ENCODE measurements at places on chromosomes 5 and 9.

GRCh38 chr9:36895744-36896260 lies 138.3 kb downstream of the PAX5 start:
- no peak for DNase-seq

DNA sequence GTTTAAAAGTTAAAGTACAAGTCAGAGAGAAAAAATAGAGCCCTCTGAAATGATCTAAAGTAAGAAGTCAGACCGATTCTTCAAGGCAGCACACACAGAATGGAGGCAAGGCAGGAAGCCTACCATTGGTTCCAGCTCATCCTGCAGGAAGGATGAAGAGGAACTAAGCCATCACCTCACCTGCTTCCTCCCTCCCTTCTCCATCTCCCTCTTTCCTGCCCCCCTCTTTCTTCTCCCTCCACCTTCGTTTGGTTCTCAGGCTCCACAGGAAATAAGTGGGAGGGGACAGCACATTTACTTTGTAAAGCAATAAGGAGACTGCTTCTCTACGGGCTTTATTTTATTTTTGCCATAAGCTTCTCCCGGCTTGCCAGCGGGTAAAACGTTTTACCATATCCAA lies 213.4 kb downstream of the TRIM32 start:
- no peak for DNase-seq

DNA sequence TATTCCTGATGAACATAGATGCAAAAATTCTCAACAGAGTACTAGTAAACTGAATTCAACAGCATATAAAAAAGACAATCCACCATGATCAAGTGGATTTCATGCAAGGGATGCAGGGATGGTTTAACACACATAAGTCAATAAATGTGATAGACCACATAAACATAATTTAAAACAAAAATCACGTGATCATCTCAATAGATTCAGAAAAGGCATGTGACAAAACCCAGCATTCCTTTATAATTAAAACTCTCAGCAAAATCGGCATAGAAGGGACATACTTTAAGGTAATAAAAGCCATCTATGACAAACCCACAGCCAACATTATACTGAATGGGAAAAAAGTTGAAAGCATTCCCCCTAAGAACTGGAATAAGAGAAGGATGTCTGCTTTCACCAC lies 166.9 kb upstream of the TRIM32 start:
- DNase-seq, result no peak

GRCh38 chr9:4382722-4383317 lies 83.0 kb upstream of the GLIS3 start:
- no peak for DNase-seq

DNA sequence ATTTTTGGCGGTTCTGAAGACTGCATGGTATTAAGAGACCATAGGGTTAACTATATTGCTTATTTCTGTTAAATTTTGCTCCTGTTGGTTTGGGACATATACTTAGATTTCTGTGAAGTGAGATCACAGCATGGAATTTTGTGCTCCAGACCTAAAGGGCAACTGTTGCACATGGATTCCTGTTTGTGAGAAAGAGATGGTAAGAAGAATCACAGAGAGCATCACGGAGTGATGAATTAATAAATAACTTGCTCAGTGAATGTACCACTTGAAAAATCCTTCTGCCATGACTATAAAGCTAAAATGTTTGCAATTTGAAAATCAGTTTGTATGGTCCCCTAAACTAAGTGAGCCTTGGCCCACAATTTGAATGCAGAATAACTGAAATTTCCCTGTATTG lies 4.5 kb downstream of the PSAT1 start:
- DNase-seq, result no peak

DNA sequence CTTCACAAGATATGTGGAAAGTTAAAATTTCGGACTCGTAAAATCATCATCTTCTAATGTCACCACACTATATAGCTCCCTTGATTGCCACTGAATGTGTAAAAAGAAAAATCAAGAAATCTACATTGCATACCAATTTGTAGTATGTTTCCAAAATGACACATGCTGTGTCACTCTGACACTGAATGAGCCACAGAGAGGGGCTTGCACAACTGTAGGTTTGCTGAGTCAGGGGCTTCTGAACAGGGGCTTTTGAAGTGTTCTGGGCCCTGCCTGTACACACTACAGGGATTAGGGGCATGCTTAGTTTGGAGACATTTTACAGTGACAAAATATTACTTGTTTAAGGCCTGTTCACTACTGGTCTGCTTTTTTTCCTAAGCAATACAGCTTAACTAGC lies 234.4 kb upstream of the GRAMD2B start:
- DNase-seq, result no peak

DNA sequence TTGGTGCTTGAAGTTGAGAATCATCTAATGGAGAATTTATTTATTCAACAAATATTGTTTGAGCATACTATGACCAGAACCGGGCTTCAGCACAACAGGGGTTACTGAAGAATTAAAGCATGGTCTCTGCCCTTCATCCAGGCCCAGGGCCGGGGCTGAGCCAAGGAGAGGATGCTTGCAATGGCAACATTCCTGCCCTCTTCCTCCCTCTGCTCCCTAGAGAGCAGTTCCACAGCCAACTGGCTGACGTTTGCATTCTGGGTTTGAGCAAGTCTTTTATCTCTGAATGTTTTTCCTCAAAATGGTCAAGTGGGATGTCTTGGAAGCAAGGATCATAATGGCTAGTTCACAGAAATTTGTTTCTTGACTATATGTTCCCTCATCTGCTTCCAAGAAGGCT lies 80.7 kb downstream of the GLDC start:
- no peak for DNase-seq

DNA sequence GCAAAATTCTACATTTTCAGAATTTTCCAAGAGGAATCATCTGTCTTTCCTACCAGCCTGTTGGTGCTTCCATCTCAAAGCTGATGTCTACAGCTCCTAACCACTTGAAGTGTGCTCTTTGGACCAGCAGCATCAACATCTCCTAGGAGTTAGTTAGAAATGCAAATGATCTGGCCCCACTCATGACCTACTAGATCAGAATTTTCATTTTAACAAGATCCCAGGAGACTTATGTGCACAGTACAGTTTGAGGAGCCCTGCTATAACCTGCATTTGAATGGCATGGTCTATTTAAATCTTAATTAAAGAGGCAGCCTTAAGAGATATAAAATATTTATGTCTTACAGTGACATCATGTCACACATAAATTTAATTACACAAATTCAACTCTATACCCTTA lies 33.8 kb downstream of the ITK start:
- DNase-seq, result no peak

DNA sequence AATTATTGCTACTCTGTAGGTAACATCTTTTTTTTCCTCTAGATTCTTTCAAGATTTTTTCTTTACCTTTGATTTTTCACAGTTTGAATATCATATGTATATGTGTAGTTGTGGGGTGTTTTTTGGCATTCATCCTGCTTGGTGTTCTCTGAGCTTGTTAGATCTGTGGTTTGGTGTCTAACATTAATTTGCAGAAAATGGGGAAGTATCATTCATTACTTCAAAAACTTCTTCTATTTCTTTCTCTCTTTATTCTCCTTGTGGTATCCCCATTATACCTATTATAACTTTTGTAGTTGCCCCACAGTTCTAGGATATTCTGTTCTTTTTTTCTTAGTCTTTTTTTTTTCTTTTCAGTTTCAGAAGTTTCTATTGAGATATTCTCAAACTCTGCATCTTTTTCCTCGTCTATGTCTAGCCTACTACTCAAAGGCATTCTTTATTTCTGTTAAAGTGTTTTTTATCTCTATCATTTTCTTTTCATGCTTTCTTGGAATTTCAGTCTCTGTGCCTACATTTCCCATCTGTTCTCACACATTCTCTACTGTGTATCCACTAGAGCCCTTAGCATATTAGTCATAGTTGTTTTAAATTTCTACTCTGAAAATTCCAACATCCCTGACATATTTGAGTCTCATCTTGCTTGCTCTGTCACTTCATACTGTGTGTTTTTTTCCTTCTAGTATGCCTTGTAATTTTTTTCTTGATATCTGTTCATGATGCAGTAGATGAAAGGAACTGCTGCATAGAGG lies 60.1 kb upstream of the GNA14 start:
- DNase-seq, result no peak
